Substantia nigra (tissue), 51 donors: ENCODE measurements at places on chromosomes 3 and 15.

DNA sequence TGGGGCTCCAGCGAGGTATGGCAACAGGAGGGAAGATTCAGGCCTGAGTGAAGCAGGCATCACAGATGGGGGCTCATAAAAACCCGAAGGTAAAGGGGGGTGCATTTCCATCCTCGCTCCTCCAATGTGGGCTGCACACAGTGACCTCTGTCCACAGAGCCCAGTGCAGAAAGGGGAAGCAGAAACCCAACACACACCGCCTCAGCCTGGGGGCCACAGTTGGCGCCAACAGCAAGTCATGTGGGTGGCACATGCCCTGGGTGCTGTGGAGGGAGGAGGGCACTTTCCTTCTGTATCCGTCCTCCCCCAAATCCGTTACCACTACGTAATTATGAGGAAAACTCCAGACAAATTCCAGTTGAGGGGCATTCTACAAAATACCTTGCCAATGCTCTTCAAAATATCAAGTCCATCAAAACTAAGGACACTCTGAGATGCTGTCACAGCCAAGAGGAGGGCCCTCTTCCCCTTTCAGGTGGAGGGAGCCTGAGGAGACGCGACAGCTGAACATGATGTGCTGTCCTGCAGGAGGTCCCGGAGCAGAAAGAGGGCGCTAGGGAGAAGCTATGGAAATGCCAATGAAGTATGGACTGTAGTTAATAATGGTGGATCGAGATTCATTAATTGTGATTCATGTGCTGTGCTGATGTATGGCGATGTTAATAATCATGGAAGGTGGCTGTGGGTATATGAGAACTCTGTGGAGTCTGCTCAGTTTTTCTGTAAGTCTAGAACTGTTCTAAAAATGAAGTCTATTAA is 16.4 kb downstream of the APBA2 start:
- DNase-seq = no peak

DNA sequence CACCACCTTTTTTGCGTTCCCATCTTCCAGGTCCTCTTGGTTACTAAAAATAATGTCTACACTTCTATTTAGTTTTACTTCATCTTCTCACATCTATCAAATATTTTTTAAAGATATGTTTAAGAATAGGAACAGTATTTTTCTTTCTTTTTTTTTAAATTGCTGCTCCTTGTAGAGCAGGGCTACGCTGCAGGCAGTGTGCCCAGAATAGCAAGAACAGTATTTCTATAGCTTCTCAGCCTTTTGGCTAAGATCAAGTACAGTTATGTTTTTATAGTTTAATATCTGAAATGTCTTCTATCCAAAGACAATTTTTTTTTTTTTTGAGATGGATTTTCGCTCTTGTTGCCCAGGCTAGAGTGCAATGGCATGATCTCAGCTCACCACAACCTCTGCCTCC is 73.0 kb downstream of the MYO9A start:
- no peak for DNase-seq

- DNase-seq = no peak
Observed at GRCh38 chr3:177673112-177673914, 476.0 kb upstream of the TBL1XR1 start.

DNA sequence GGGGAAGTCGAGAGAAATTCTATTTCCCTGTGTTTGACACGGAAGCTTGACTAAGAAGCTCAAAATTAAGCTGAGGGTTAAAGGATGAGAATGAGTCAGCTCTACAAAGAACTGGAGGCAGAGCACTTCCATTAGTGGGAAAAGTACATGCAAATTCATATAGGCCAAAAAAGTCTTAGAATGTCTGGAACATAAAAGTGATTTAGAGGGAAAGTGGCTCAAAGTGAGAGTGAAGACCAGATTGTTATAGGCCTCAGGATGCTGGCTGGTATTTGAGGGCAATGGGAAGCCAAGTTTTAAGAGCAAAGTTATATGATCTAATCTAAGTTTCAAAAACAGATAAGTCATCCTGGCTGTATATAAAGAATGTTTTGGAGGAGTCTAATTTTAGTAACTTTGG is 857.3 kb downstream of the NAALADL2 start:
- DNase-seq = no peak

GRCh38 chr3:57078344-57078634 is 17.8 kb downstream of the SPATA12 start:
- no peak for DNase-seq

DNA sequence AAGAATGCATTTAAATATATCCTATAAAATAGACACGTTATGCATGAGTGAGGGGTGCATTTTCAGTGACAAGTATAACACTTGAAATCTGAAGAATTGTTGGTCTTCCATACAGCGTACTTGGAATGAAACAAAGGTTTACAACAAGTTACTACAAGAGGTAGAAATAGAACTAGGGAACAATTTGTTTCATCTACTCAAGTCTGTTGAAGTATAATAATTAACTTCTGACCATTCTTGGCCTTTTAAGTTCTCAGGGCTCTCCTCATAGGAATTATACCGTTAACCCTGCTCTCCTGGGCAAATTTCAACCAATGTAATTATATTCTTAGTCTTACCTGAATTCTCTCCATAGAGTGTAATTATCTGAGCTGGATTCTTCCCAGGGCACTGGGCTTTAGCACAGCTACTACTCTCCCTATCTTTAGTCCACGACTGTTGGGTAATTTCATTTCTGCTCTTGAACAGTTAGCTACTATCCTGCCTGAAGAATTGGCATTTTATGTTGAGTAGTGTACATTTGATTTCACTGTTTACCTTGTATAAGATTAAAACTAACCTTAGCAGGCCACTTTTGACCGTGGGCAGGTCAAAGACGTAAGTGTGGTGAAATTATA is 100.6 kb downstream of the UBE2E2 start:
- no peak for DNase-seq

- DNase-seq = no peak
Observed at GRCh38 chr3:175580318-175580717, 721.2 kb downstream of the NAALADL2 start.

DNA sequence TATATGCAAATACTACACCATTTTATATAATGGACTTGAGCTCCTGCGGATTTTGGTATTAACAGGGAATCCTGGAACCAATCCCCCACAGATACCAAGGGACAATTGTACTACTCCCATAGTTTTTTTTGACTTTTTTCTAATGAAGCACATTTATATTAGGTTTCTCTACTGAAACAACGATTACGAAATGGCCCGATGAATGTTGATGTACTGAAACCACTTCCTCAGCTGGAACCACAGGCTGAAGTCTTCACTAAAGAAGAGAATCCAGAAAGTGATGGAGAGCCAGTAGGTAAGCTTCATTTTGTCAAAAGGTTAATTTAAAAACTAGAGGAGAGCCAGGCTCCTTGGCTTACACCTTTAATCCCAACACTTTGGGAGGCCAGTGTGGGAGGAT is 121.5 kb upstream of the LRRFIP2 start:
- no peak for DNase-seq

DNA sequence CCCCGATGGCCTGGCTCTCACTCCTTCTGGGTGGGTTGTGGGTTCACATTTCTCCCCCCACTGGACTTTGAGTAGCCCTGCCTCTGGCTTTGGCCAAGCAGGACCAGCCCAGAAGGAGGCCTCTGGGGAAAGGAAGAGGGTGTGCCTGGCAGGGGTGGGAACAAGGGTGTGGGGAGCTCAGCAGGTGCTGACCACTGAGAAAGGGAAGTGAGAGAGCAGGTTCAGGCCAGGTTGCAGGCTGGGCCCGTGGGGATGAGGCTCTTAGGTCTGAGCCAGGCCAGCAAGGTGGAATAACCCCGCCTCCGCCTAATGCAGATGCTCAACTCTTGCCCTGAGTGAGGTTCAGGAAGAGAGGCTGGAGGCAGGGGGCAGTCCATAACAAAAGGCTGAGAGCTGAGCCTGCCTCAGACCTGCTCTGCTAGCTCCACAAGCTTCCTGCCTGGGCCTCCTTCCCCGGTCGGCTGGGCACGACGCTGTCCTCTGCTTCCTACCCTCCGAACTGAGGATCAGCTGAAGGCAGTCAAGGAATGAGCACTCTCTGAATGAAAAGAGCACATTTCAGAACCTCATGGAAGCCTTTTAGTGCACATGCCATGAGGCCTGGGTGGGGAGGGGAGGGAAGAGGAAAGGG is 82.7 kb downstream of the TLE3 start:
- no peak for DNase-seq

DNA sequence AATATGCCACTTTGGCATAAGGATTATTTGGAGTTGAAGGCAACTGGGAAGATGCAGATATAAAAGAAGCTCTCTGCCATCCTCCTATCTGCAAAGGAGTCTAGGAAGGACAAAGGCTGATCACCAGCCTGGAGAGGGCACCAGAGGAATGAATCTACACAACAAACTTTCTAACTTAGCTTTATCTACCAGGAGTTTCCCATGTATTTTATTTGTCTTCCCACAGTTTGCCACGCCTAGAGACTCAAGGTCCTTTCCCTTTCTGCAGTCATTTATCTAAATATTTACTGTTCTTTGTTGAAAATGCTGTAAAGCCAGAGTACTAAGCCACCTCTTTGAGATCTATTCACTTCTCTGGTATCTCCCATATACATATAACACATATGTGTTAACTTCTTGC is 32.2 kb downstream of the GPR176 start:
- DNase-seq = no peak

GRCh38 chr3:61674596-61674995 is 113.2 kb downstream of the PTPRG start:
- no peak for DNase-seq

DNA sequence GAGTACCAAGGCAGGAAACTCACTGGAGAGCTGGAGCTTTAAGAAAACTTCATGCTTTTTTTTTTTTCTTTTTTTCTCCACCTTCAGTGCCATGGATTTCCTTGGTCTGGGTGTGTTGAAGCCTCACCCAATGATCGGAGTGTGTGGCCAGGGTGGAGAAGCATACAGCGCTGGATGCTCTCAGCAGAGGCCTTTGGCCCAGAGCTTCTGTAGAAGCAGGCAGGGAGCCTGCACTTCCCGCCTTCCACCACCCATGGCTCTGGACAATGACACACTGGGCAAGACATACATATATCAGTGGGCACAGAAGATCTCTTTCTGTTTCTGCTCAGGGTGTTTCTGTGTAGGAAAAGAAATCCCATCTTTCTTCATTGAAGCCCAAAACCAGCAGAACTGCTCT is 55.8 kb upstream of the ACAD9 start:
- no peak for DNase-seq

- DNase-seq = no peak
Observed at GRCh38 chr3:106566277-106566676, 697.5 kb upstream of the CBLB start.
